Thyroid gland (tissue), 4 donors: ENCODE measurements at places on chromosomes 1 and 21. TPM values are rescaled to one million over a fixed set of nuclear protein-coding genes. Genes with fewer than 3 reads are reported as not detected.

The OR2T35 gene
- not detected for total RNA-seq

The DCDC2B gene
- total RNA-seq: not detected

The SLC30A2 gene
- 55.9 TPM for total RNA-seq

The IGSF9 gene
- 0.71 TPM for total RNA-seq

The TIE1 gene
- total RNA-seq: 65.1 TPM

The KAZN gene
- 15.6 TPM for total RNA-seq

The AJAP1 gene
- 1.1 TPM for total RNA-seq

The GBP2 gene
- total RNA-seq: 19.0 TPM

The NEK2 gene
- total RNA-seq: 0.11 TPM

The ICOSLG gene
- 0.54 TPM for total RNA-seq

The CRYBG2 gene
- total RNA-seq: not detected

The SPRR4 gene
- total RNA-seq: not detected

The C1orf115 gene
- 24.3 TPM for total RNA-seq

The FMO5 gene
- total RNA-seq: 9.1 TPM

The DPYD gene
- 27.3 TPM for total RNA-seq

The TEDDM1 gene
- total RNA-seq: not detected

The AMPD1 gene
- total RNA-seq: not detected

DNA sequence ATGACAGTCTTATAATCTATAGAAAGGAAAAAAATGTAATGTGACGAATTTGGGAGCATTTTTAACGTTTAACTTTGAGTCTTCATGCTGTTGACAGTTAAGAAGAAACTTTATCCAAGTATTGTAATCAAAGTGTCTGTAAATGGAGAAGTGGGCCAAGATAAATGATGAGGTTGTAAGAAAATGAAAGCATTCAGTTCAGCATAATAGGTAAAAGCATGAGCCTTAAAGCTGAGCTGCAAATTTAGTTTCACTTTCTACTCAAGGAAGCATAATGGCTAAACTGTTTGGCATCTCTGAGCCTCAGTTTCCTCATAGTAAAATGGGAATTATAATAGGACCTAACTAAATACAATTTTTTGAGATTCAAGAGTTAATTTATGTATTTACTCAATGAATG is 1554.8 kb downstream of the KCNT2 start:
- H3K4me3 ChIP-seq: no peak overlapping the region
- no peak for DNase-seq
- no peaks in the 10 kb centered on the region for H3K4me1 ChIP-seq

GRCh38 chr1:174262349-174263241 is 103.3 kb downstream of the RABGAP1L start:
- no peak for DNase-seq
- H3K27me3 ChIP-seq: no peaks in the 10 kb centered on the region
- no peak overlapping the region for H3K27ac ChIP-seq
- no peaks in the 10 kb centered on the region for H3K36me3 ChIP-seq

GRCh38 chr1:162976628-162977027 is 92.5 kb upstream of the RGS4 start:
- no peaks in the 10 kb centered on the region for H3K36me3 ChIP-seq
- H3K4me1 ChIP-seq: no peaks in the 10 kb centered on the region
- H3K27ac ChIP-seq: no peak overlapping the region

- H3K36me3 ChIP-seq: no peaks in the 10 kb centered on the region
- no peak for DNase-seq
- no peaks in the 10 kb centered on the region for H3K4me1 ChIP-seq
- H3K4me3 ChIP-seq: no peak overlapping the region
- H3K27ac ChIP-seq: no peak overlapping the region
- H3K27me3 ChIP-seq: no peaks in the 10 kb centered on the region
These were observed 69.0 kb upstream of the MARK1 start for GRCh38 chr1:220458936-220459335.

DNA sequence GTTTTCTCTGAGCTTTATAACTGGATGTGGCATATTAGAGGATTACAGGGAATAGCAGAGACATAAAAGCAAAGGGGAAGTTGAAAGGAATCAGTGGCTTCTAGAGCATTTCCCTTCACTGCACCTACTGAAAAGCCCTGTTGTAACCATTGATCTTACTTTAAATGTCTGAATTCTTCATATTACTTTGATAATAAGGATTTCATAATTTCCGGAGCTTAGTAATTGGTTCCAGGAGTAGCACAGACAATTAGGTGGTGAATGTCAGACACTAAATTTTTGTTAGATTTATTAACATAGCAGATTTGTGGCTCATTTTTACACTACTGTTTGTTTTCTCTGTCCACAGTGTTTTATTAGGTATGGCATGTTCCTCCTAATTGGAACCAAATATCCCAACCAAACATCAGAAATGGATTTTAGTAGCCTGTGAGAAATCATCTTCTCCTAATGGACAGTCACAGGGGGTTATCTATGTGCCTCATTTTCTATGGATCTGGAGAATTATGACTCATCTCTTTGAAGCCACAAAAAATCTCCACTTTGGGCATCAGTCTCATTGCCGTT is 100.5 kb downstream of the GIPC2 start:
- no peak overlapping the region for H3K4me3 ChIP-seq
- no peak overlapping the region for H3K27ac ChIP-seq
- H3K4me1 ChIP-seq: no peaks in the 10 kb centered on the region

- peak; percentile 77 for DNase-seq
- H3K27me3 ChIP-seq: no peaks in the 10 kb centered on the region
- no peak overlapping the region for H3K4me3 ChIP-seq
- H3K36me3 ChIP-seq: peaks cover 27% of the 10 kb centered on the region
- H3K4me1 ChIP-seq: peaks cover 11% of the 10 kb centered on the region
These were observed 13.8 kb downstream of the PARK7 start for GRCh38 chr1:7975212-7975865.

- H3K27ac ChIP-seq: no peak overlapping the region
- peaks cover 55% of the 10 kb centered on the region for H3K36me3 ChIP-seq
- H3K4me1 ChIP-seq: peaks cover 16% of the 10 kb centered on the region
- DNase-seq: no peak
- no peaks in the 10 kb centered on the region for H3K27me3 ChIP-seq
These were observed 77.0 kb downstream of the SKI start for GRCh38 chr1:2304921-2305681.

DNA sequence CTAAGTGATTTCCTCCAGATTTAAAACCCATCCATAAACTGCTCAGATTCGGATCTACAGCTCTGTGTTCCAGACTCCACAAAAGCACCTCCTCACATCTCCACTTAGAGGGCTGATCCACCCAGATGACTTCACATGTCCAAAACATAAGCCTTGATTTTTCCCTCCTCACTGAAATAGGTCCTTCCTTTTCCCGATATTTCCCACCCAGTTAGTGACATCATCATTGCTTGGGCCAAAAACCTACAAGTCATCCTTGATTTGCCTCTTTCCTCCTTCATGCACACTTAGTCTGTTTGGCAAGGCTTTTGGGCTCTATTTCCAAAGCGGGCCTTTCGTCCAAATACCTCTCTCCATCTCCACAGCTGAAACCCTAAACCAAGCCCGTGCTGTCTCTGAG is 32.3 kb downstream of the CCDC185 start:
- no peak overlapping the region for H3K4me3 ChIP-seq
- DNase-seq: no peak
- H3K4me1 ChIP-seq: no peaks in the 10 kb centered on the region
- H3K27me3 ChIP-seq: no peaks in the 10 kb centered on the region
- H3K36me3 ChIP-seq: no peaks in the 10 kb centered on the region

DNA sequence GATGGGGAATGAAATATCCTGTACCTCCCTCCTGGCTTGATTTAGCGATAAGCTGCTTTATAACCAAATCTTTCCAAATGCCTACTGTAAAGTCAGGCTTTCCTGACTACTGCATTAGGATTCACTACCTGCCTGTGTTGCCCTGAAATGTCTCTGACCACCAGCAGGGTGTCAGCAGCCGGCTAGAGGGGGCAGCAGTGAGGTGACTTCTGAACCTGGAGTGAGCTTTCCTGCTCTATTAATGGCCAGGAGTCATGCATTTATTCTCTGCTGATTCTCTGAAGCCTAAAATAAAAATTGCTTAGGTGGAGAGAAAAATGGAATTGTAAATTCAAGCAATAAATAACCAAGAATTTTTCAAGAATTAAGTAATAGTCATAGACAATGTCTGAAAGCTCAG is 2.5 kb downstream of the BACE2 start:
- H3K4me1 ChIP-seq: peaks cover 36% of the 10 kb centered on the region
- H3K36me3 ChIP-seq: no peaks in the 10 kb centered on the region
- no peak overlapping the region for H3K4me3 ChIP-seq
- peak; percentile 61 for DNase-seq
- H3K27ac ChIP-seq: peak overlapping the region; percentile 82

- no peak overlapping the region for H3K27ac ChIP-seq
- H3K4me1 ChIP-seq: no peaks in the 10 kb centered on the region
- H3K36me3 ChIP-seq: no peaks in the 10 kb centered on the region
These were observed 241.9 kb downstream of the RWDD3 start for GRCh38 chr1:95475686-95476457.

- no peaks in the 10 kb centered on the region for H3K4me1 ChIP-seq
- peaks cover 76% of the 10 kb centered on the region for H3K36me3 ChIP-seq
- no peaks in the 10 kb centered on the region for H3K27me3 ChIP-seq
- H3K4me3 ChIP-seq: no peak overlapping the region
These were observed 22.3 kb upstream of the PEX19 start for GRCh38 chr1:160307118-160307791.

DNA sequence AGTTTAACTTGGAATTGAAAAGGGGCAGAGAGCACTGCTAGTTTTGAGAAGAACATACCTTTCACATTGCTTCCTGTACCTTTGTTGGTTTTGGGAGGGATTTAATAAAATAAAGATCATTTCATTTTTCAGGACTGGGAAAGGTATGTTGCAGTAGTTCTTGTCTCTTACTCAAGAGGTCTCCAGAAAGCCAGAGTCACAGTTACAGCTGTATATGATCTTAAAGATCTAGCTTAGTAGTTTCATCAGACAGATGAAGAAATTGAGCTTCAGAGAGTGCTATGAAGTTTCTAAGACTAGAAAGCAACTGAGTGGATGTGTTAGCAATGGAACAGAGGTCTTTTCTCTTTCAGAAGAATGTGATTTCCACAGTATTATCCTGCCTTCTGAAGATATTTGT is 1.0 kb downstream of the OR10K2 start:
- no peaks in the 10 kb centered on the region for H3K27me3 ChIP-seq
- no peak overlapping the region for H3K27ac ChIP-seq
- no peaks in the 10 kb centered on the region for H3K4me1 ChIP-seq
- DNase-seq: no peak
- H3K4me3 ChIP-seq: no peak overlapping the region

DNA sequence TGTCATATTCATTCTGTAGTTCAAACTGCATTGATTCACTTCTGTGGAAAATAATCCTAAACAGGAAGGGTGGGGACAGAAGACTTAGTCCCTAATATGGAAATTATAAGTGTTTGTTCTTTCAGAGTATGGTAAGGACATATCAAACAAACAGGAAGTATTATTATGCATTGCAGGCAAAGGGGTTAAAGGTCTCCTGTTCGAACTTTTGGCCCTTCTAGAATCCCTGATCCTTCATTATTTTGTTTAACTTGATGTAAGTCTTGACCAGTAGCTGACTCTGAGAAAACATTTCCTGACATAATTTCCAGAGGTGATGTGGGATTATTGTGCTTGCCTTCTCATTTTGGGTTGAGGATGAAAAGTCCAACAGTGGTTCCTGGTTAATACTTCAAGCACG is 215.4 kb upstream of the ADGRL2 start:
- no peak overlapping the region for H3K4me3 ChIP-seq
- H3K27ac ChIP-seq: no peak overlapping the region
- peaks cover 14% of the 10 kb centered on the region for H3K4me1 ChIP-seq
- no peak for DNase-seq
- no peaks in the 10 kb centered on the region for H3K27me3 ChIP-seq

GRCh38 chr1:156571919-156572662 is at the start of gene IQGAP3:
IQGAP3 (minus strand) TSS chr1:156572565; CDS start chr1:156572529, 36 bp downstream.
- no peaks in the 10 kb centered on the region for H3K36me3 ChIP-seq
- no peak within 1 kb of the TSS for H3K27ac ChIP-seq
- DNase-seq: peak; percentile 90
- no peaks in the 10 kb centered on the region for H3K27me3 ChIP-seq

DNA sequence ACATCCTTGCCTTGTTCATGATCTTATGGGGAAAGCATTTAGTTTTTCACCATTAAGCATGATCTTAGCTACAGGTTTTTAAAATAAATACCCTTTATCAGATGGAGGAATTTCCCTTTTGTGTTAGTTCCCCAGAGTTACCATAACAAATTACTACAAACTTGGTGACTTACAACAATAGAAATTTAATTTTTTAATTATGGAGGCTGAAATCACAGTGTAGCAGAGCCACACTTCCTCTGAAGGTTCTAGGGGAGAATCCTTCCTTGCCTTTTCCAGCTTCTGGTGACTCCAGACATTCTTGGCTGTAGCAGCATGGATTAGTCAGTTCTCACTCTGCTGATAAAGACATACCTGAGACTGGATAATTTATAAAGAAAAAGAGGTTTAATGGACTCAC is 18.5 kb downstream of the MIGA1 start:
- no peaks in the 10 kb centered on the region for H3K27me3 ChIP-seq
- H3K4me1 ChIP-seq: peaks cover 9% of the 10 kb centered on the region
- H3K27ac ChIP-seq: peak overlapping the region; percentile 12
- DNase-seq: no peak
- H3K4me3 ChIP-seq: no peak overlapping the region
- no peaks in the 10 kb centered on the region for H3K36me3 ChIP-seq

- no peaks in the 10 kb centered on the region for H3K36me3 ChIP-seq
- no peaks in the 10 kb centered on the region for H3K27me3 ChIP-seq
- no peak overlapping the region for H3K27ac ChIP-seq
- H3K4me3 ChIP-seq: no peak overlapping the region
These were observed 6.0 kb downstream of the PIK3CD start for GRCh38 chr1:9657521-9658032.

GRCh38 chr21:25568246-25568645 is 39.0 kb downstream of the MRPL39 start:
- H3K36me3 ChIP-seq: no peaks in the 10 kb centered on the region
- DNase-seq: peak; percentile 10
- H3K4me3 ChIP-seq: no peak overlapping the region
- H3K27ac ChIP-seq: no peak overlapping the region
- no peaks in the 10 kb centered on the region for H3K4me1 ChIP-seq

DNA sequence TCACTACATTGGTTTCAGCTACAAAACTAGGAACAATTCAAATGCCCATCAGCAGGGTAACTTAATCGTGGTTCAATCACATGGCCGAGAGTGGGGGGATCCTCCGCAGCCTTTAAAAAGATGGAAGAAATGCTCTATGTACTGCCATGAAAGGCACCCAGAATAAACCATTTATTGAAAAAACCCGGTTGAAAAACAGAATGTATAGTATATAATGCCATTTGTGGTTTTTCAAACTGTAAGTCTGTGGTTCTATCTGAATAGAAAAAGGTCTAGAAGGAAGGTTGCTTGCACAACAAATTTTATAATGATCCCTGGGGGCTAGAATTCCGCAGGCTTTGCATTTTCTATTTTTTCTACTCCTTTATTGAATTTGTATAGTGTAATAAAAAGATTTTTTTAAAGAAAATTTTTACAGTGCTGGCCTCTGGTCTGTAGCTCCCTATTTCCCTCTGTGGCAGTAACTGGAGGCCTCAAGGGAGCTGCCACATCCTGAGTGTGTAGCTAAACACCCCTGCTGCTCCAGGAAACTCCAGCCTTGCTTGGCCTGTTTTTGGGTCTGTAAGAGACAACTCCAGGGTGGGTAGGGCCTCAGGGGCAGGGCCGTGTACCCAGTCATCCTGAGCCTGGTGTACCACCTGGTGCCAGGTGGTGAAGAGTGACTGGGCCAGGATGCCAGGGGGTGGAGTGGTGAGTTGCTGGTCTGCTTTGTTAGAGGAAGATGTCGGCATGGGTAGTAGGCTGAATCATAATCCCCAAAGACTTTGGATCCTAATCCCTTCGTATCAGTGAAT is 51.5 kb upstream of the EPS8L3 start:
- H3K4me3 ChIP-seq: no peak overlapping the region
- no peak for DNase-seq
- no peaks in the 10 kb centered on the region for H3K36me3 ChIP-seq
- no peak overlapping the region for H3K27ac ChIP-seq
- no peaks in the 10 kb centered on the region for H3K27me3 ChIP-seq
